ENCODE measurements at places on chromosomes 4 and X.

GRCh38 chr4:38189445-38189844, 229.2 kb downstream of the PTTG2 start:
- DNase-seq = no peak

DNA sequence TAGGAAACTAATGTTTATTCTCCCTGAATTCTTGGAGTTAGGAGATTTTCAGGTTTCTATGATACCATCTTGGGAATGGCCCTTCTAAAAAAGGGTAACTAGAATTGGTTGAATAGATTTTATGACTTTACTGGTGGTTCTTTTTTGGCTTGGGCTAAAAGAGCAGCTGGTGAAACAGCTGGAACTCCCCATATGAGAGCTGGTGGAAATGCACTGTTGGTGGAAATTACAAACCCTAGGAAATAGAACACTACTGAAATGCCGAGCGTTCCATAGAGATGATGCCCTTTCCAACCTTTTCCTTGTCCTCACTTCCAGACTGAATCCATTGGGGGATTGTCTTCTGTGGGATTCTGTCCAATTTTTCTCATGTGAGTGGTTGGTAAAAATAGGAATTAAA, 139.5 kb downstream of the STIM2 start:
- DNase-seq = no peak

- DNase-seq = no peak
Measured at GRCh38 chr4:110296892-110297291, 98.5 kb upstream of the ELOVL6 start.

DNA sequence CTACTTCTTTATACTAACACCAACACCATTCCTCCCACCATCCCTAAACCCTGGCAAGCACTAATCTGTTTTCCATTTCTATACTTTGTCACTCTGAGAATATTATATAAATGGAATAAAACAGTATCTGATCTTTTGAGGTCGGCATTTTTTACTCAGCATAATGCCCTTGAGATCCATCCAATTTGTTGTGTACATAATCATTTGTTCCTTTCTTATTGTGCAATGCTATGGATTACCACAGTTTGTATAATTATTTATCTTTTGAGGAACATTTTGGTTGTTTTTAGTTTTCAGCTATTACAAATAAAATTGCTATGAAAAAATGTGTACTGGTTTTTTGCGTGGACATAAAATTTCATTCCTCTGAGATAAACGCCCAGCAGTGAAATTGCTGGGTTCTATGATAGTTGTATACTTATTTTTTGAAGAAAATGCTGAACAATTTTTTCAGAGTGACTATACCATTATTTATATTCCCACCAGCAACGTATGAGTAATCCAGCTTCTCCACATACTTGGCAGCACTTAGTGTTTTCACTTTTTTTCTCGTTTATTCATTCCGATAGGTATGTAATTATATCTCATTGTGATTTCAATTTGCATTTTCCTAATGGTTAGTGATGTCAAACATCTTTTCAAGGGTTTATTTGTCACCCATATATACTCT, 154.3 kb upstream of the DCAF8L1 start:
- DNase-seq = no peak

Measured in occipital lobe (tissue), 3 donors.